WTC11 (cell line): ENCODE measurements at places on chromosomes 5 and 9. TPM values are rescaled to one million over a fixed set of nuclear protein-coding genes. Genes with fewer than 3 reads are reported as not detected.

The CBY3 gene
- total RNA-seq = 0.25 to 0.37 TPM (median 0.25 TPM) in 3 replicates

The INPP5E gene
- total RNA-seq = 23.6 to 25.5 TPM (median 24.0 TPM) in 3 replicates

The OTULINL gene
- 6.6 to 12.3 TPM (median 10.6 TPM) in 3 replicates for total RNA-seq

The EDIL3 gene
- 48.3 to 53.0 TPM (median 52.3 TPM) in 3 replicates for total RNA-seq

The PCDHGA2 gene
- total RNA-seq = 0.66 to 0.96 TPM (median 0.94 TPM) in 3 replicates

The SLC30A5 gene
- 32.2 to 37.4 TPM (median 34.1 TPM) in 3 replicates for total RNA-seq
